AG04450 (cell line): ENCODE measurements at places on chromosomes 1 and 21. TPM values are rescaled to one million over a fixed set of nuclear protein-coding genes. Genes with fewer than 3 reads are reported as not detected.

NBPF20 gene
- 5.1 and 5.7 TPM in 2 replicates for polyA plus RNA-seq

TNN gene
- polyA plus RNA-seq, result not detected in 2 replicates

RNU1-1 gene
- under 0.01 TPM in 1 of 2 replicates, not detected in the other for polyA plus RNA-seq

- no peak for DNase-seq
These were observed 17.0 kb downstream of the CFAP126 start for GRCh38 chr1:161350671-161351070.

DNA sequence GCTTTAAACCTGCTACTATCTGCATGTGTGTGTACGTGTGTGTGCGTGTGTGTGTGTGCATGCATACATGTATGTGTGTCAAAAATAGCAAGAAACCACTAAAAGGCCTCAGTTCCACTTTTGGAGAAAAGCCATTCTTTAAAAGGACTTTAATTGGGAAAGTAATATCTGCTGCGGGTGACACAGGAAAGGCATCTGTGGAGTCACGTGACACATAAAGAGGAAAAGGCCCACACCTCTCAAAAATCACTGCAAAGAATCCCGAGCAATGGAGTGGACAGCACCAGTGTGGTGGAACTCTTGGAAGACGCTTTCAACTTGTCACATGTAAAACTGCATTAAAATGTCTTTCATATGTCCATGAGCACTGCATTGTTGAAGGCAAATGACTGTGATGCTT lies 63.6 kb downstream of the DSCAM start:
- DNase-seq, result no peak

GRCh38 chr1:37914719-37915475 lies 32.0 kb downstream of the INPP5B start:
- no peak for DNase-seq
